Retinal pigment epithelial cell (primary cell): ENCODE measurements at places on chromosomes 1 and 21.

DNA sequence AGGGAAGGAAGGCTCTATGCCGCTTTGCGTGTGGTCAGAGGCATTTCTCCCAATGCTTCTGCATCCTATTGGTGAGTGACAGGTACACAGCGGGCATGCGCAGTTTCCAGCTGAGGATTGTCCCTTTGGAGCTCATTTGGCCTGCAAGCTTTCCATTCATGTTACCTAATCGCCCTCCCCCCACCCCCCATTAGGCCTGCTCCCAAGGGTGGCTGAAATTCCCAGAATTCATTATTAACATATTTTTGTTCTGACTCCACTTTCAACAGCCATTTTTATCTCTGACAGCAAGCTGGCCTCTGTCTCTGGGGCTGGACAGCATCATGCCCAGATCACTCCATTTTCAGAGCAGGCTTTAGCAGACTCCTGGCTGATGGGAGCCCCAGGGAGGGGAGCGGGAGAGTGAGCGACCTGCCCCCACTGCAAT lies 25.6 kb downstream of the MIS18A start:
- no peak for DNase-seq

DNA sequence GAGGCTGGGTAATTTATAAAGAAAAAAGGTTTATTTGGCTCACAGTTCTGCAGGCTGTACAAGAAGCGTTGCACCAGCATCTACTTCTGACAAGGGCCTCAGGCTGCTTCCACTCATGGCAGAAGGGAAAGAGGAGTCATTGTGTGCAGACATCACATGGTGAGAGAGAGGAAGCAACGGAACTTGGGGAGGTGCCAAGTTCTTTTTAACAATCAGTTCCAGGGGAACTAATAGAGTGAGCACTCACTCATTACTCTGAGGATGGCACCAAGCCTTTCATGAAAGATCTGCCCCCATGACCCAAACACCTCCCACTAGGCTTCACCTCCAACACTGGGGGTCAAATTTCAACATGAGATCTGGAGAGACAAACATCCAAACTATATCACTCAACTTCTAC lies 77.2 kb downstream of the DDAH1 start:
- no peak for DNase-seq

DNA sequence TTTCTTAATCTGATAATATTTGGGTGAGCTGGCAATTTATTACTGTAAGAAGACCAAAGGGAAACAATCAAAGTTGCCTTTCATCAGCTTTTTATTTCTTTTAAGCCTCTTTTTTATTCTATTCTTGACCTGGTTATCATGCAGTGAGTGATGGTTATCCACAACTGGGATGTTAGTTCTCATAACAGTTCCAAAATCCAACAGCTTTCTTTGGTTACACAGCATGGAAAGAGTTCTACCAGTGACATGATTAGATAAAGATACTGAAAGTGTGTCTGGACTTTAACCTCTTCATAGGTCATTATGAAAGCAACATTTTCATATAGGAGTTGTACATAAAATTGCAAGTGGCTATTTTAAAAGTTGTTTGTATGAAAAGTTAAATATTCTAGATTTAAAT lies 163.0 kb downstream of the SYT2 start:
- no peak for DNase-seq

DNA sequence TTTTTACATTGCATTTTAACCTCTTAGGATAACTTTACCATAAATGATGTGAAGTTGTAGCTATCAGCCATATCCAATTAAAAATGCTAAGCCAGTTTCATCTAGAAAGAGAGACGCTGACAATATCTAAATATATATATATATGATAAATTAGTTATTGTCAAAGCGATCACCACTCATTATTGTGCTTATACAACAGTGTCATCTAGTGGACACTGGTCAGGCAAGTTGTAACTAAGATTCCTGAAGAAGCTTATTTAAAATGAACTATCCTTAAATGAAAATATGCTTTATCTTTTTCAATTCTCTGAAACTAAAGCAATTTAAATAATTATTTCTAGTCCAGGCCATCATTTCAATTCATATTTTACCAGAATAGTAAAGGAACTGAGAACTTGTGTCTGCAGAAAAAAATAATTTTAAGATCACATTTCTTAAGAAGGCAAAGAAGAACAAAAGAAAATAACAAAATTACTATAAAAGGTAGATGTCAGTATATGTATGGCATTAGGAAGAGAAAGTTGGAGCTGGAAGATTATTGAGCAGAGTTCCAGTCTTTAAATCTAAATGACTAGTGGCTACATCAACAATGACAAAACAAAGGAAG lies 193.3 kb upstream of the SNX7 start:
- DNase-seq = peak; percentile 30

GRCh38 chr1:9867408-9868243 lies 42.4 kb downstream of the CTNNBIP1 start:
- no peak for DNase-seq
